ENCODE measurements at places on chromosomes 1 and 21.

DNA sequence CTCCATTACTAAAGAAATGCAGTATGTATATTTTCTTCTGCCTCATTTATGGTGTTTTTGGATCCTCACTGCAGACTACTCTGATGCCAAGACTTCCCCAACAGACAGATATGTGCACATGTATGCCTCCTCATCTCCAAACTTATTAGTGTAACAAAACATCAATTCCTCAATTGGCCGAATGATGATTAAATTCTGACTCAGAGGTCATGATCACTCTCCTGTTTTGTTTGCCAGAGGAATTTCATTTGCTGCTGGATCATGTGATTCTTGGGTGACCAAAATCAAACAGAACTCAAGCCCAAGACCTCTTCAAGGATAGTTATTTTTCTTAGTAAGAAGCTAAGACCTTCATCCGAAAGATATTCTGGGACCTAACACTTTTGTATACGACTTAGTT lies 227.6 kb downstream of the LMO4 start:
- DNase-seq, result no peak

DNA sequence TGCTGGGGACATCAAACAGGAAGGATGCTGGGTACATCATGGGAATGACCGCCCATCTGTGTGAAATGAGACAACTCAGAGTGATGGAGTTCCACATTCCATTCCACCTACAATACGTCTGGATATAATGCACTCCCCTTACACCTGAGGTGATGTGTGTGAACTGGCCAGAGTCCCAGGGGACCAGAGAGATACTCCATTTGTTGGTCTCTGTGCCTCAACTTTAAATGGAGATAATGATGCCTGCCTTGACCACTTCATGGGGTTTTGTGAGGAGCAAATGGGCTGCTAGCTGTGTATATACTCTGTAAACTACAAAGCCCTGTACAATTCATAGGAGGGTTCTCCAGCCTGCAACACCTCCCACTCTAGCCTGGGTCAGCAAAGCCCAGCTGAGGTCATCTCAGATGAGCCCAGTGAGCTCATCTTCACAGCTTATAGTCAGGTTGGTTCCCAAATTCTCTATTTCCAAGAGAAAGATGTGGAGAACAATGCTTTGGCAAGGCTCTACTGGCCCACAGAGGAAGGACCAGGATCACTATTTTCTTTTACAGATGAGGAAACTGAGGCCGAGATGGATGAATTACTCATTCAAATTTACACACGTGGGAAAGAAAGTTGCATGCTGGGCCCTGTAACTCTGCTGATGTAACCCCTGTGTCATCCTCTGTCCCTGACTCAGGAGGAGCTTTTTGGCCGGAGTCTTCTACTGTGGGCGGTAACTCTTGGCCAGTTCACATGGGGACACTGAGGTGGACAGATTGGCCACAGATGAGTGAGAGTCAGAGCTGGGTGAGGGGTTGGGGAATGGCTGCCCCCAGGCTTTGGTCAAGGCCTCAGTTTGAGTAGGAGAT lies 105.6 kb upstream of the GCLM start:
- DNase-seq, result no peak

DNA sequence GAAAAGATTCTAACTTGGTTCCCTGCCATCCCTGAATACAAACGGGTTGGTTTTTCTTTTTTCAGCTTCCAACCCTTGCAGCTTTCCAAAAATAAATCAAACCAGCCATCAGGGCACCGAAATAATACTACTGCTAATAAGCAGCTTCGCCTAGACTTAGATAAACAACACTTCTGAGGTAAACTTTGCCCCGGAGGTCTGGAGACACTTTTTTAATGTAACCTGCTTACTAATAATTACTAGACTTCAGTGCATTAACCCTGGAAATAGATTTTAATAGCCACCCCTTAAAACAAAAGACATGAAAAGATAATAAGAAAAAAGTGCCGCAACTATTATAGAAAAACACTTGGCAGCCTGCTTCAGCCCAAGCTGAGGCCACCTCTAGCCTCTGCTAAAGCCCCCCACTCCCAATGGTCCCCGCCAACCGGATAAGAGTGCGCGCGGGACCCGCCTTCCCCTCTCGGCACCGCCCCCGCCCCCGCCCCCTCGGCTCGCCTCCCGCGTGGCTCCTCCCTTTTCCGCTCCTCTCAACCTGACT lies 405 bp upstream of the GADD45A start:
- DNase-seq, result no peak

DNA sequence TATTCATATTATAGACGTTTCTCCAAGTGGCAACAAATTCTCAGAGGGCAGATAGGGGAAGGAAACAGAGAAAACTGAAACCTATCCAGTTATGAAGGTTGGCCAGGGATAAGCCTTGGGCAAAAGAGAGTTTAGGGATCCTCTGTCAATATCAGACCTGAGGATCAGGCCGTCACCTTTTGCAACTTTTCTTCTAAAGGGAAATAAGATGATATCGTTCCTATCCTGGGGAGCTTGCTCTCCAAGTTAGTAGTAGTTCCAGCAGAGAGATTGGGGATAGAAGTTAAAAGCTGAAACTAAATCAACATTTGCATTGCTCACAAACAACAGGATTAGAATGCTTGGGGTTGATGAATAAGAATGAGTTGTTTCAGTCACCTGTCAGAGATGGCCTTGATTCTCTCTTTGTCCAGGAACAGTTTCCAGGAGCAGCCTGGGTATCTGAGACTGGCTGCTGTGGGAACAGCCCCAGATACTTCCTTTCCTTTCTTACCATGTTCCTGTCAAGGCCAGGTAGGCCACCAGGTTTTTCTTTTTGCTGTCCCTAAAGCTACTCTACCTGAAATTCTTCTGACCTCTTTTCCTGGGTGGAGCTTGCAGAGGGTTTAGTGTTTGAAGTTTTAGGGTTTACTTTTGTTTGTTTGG lies 2.5 kb downstream of the RIIAD1 start:
- no peak for DNase-seq

- peak; percentile 63 for DNase-seq
Observed at GRCh38 chr1:59046730-59047157, 250.2 kb upstream of the FGGY start.

- DNase-seq, result no peak
Observed at GRCh38 chr1:113786069-113786468, 26.2 kb downstream of the RSBN1 start.
